SW480 (cell line): ENCODE measurements at places on chromosomes 12 and 14.
A peak's percentile ranks its signal among the peaks of the same experiment; 100 is the strongest.

DNA sequence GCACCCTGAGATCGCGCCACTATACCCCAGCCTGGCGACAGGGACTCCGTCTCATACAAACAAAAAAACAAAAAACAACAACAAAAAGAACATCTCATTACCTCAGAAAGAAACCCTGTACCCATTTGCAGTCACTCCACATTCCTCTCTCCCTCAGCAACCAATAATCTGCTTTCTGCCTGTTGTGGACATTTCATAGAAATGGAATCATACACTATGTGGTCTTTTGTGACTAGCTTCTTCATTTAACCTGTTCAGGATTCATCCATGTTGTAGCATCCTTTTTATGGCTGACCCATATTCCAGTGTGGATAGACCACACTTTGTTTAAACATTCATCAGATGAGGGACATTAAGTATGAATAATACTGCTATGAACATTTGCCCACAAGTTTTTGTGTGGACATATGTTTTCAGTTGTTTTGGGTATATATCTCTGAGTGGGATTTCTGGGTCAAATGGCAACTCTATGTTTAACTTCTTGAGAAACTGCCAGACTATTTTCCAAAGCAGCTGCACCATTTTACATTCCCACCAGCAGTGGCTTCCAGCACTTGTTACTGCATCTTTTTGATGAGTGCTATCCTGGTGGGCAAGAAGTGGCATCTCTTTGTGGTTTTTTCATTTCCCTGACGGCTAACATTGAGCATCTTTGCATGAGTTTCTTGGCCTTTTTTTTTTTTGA lies 5.9 kb upstream of the RCOR1 start:
- DNase-seq: no peak

GRCh38 chr12:57693317-57693658 lies 644 bp upstream of the OS9 start:
- no peak for DNase-seq

DNA sequence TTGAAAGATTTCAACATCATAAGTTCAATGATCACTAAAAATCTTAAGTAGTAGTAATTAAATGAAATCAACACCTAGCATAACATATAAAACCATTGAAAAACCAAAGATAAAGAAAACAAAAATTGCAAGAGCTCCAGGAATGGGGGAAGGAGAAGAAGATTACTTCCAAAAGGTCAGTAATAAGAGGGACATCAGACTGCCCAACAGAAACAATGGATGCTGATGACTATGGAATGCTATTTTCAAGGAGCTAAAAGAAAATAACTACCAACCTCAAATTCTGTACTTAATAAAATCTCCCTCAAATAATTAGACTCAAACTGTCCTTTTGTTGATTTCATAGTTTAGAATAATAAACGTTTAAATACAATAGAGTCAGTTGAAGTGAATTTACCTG lies 314.5 kb upstream of the LMO3 start:
- no peak for DNase-seq

GRCh38 chr14:105074601-105075053 lies 9.4 kb upstream of the GPR132 start:
- peak; percentile 66 for DNase-seq

DNA sequence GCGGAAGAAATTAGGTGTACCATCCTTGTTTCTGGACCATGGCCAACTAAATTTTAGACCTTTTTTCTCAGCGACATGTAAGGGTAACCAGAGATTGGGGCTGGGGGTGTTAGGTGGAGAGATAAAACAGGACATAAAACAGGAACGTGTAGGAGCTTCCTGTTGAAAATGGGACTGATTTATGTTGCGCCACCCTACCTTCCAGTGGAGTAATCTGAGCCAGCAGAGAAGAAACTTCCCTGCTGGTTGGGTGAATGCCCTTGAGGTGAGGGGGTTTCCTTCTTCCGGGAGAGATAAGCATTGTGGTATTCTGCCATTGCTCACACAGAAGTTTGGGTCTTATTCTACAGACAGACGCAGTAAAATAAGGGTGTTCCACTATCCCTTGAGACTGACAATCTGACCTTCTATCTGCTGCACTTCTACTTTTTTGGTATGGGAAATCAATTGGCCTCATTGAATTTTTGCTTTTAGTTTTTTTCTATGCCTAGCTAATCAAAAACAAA lies 417.6 kb downstream of the PCNX1 start:
- no peak for DNase-seq

DNA sequence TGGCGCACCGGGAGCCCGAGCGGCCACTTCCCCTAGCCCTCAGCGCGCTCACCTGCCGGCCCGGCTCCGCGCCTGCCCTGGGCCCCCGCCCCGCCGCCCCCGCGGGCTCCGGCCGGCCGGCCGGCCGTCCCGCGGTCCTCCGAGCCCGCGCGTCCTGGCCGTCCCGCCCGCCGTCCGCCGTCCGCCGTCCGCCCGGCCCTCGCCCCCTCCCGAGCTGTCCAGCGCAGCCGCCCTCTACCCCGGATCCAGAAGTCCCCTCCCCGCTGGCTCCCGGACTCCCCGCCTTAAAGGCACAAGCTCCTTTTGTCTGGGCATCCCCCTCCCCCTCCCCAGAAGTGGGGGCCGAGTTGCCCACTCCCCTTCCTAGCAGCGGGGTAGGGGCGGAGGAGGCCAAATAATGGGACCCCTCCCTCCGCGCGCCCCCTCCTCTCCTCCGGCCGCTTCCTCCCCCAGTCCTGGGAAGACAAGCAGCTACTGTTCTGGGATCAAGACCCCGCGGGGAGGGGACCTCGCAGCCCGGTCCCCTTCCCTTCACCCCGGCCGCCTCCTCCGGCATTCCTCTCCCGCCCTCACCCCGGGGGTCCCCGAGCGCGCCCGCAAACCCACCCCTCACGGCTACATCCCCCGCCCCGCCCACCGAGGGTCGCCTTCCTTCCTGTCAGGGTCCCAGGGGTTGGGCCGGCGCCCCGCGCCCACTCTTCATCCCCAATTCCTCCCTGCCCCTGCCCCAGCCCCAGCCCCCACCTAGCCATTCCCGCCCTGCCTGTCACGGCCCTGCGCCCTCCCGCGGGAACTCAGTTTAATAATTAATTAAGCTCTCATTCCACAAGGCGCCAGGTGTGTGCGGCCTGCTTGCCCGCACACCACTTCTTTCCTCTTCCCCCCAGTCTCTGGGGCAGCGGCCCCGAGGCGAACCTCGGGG lies at the start of gene ADCY6:
Gene ADCY6 (minus strand): TSS at position 236 of the 922 bp plus-strand sequence. CDS start 5,655 bp downstream, outside the sequence.
- DNase-seq: peak; percentile 66

GRCh38 chr14:84080944-84081343 lies 1449.0 kb upstream of the FLRT2 start:
- DNase-seq: no peak

GRCh38 chr14:90820958-90821357 lies 4.7 kb upstream of the TTC7B start:
- peak; percentile 83 for DNase-seq

DNA sequence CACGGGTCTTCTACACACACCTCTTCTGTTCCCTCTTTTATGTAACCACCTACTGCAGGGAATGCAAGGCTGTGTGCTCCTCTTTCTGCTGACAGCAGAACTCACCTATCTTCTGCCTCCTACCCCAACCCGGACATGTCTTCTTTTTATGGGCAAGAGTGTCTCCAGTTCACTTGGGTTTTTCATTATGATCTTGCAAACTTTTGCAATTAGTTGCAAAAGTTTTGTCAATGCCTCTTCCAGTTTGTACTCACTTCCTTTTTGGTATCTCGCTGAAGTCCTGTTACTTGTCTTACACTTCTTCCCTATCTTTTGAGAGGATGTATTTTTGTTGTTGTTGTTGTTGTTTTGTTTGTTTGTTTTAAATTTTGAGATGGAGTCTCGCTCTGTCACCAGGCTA lies 50.6 kb downstream of the DRAM1 start:
- DNase-seq: no peak

GRCh38 chr12:64311877-64312276 lies 78.7 kb downstream of the C12orf56 start:
- DNase-seq: no peak

- no peak for DNase-seq
Observed at GRCh38 chr12:105641749-105642148, 311.3 kb downstream of the C12orf75 start.

DNA sequence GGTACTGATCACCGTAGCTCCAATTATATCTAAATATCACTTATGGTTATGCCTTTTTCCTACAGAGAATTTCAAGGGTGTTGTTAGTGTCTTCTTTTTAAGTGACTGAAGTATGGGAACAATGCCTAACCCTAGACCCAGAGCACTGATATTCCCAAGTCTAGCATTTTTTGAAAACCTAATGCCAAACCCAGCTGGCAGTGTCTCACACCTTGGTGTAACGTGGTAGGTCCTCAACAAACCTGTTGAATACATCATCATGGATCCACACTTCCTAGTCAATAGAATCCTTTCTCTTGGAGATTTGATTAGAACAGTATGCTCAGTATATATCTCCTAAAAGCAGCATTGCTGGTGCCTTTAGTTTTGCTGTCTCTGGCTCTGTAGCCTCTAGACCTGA lies 37.7 kb upstream of the RMST start:
- no peak for DNase-seq

DNA sequence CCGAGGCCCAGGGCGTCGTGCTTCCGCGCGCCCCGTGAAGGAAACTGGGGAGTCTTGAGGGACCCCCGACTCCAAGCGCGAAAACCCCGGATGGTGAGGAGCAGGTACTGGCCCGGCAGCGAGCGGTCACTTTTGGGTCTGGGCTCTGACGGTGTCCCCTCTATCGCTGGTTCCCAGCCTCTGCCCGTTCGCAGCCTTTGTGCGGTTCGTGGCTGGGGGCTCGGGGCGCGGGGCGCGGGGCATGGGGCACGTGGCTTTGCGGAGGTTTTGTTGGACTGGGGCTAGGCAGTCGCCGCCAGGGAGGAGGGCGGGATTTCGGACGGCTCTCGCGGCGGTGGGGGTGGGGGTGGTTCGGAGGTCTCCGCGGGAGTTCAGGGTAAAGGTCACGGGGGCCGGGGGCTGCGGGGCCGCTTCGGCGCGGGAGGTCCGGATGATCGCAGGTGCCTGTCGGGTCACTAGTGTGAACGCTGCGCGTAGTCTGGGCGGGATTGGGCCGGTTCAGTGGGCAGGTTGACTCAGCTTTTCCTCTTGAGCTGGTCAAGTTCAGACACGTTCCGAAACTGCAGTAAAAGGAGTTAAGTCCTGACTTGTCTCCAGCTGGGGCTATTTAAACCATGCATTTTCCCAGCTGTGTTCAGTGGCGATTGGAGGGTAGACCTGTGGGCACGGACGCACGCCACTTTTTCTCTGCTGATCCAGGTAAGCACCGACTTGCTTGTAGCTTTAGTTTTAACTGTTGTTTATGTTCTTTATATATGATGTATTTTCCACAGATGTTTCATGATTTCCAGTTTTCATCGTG lies 612 bp downstream of the MDM2 start:
- DNase-seq: peak; percentile 93

GRCh38 chr12:85385406-85385805 lies 105.4 kb downstream of the ALX1 start:
- DNase-seq: no peak

DNA sequence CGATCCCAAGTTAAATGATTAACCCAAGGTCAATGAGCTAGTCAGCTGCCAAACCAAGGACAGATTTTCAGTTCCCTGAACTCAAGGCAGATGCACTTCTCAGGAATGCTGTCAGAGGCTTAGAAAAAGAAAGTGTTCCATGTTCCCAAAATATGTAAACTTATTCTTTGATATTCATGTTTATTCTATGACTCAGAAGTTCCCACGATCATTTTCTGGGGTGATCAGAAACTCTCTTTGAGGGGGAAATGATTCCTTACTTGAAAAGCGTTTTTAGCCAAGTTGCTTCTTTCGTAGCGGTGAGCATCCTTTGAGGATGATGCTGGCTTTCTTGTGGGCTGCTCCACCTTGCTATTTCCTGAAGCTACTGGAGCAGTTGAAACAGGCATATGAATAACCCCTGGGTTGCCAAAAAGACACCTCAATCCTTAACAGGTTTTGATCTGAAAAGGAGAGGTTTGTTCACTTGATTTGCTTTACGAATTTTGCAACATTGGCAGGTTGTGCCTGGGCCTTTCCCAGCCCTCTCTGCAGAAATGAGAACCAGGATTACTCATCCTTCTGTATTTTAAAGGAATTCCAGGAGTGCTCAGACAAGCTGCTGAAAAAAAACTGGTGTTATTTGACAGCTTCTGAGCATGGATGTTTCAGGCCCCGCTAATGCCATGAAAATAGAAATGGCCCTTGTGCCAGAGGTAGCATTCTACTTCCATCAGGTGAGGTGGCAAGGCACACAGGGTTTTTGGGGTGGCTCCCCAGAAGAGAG lies 121.4 kb upstream of the HIF1A start:
- DNase-seq: no peak

GRCh38 chr14:92443741-92444140 lies 69.8 kb upstream of the RIN3 start:
- DNase-seq: no peak

GRCh38 chr12:53617700-53618099 lies 8.5 kb downstream of the ATF7 start:
- no peak for DNase-seq

- no peak for DNase-seq
Observed at GRCh38 chr14:61280092-61280525, 1.0 kb downstream of the TMEM30B start.

DNA sequence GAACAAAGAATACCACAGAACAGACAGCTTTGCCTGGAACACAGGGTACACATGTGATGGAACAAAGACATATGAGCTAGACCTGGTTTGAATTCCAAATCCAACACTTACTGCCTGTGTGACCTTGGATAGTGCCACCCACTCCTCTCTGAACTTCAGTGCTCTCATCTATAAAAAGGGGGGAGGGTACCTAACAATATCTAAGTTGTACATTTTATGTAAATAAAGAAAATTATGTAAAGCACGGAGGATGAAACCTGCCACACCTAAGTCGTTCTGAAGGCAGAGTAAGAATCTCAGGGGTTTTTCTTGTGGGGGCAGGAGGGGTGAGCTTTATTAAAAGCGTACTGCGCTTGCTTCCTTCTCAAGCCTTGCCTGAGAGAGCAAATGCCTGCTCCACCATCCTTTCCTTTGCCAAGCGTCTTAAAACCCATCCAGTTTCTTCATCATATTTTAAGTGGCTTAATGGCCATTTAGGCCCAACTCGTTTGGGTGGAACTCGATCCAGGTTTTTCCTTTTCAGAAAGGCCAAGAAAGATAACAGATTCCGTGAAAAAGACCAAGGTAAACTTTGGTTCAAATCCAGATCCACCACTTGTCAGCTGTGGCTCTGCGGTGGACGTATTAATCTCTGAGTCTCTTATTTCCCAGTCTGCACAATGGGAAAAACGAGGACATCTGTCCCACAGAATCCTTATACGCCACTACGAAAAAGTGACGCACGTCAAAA lies 946 bp downstream of the DDX24 start:
- peak; percentile 41 for DNase-seq

- DNase-seq: no peak
Observed at GRCh38 chr12:2925322-2925995, 33.7 kb upstream of the TEAD4 start.
